AG09319 (cell line): ENCODE measurements at places on chromosomes 5 and 9.

GRCh38 chr5:139698490-139699146 lies 50.5 kb downstream of the CXXC5 start:
- peak; percentile 82 for DNase-seq

DNA sequence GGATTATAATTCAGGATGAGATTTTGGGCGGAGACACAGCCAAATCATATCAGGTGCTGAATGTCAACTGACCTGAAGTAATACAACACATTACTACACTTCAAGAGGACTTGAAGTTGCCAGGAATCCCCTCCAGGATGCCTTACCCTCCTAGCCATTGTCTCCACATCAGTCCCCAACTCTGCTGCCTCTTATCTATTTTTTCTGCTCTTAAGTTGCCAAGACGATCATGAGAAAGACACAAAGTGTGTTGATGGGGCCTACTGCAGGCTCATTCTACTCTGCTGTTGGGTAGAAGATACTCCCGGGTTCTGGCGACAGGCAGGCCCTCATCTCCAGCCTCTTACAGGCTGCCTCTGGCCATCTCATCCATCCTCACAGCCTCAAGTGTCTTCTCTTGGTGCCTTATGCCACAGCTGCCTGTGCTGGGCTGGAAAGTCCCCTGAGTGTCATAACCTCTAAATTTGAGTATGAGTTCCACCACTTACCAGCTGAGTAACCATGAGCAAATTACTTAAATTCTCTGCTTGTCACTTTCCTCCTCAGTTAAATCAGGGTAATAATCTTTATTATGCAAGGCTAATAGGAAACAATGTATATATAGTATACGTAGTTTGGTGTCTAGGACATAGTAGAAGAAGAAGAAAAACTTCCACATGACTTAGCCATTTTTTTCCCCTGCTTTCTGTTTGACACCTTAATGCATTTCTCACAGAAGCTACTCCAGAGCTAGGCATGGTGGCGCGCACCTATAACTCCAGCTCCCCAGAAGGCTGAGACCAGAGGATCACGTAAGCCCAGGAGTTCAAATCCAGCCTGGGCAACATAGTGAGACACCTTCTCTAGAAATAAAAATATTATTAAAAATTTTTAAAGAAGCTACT lies 73.0 kb upstream of the SNX2 start:
- DNase-seq, result no peak

DNA sequence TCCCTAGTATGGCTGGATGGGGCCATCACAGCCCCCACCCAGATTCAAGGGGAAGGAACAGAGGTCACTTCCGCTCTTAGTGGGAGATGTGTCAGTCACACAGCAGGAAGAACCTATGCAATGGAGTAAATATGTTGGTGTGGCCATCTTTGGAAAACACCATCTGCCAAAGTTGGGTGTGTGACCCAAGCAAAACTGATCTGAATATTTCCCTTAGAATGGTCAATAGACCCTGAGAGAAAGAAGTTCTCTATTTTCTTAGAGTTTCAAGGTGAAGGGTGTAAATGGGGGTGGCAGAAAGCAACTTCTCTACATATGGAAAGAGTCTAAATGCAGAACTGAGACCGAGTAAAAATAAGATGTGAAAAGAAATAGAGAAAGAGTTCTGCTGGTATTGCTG lies 212.7 kb downstream of the ESM1 start:
- DNase-seq, result no peak

GRCh38 chr5:96157841-96158291 lies 196.2 kb upstream of the ELL2 start:
- DNase-seq, result no peak

- DNase-seq, result no peak
Measured at GRCh38 chr5:154251529-154251928, 61.0 kb downstream of the GALNT10 start.

- DNase-seq, result no peak
Measured at GRCh38 chr9:132077881-132078698, 1.6 kb downstream of the MED27 start.

DNA sequence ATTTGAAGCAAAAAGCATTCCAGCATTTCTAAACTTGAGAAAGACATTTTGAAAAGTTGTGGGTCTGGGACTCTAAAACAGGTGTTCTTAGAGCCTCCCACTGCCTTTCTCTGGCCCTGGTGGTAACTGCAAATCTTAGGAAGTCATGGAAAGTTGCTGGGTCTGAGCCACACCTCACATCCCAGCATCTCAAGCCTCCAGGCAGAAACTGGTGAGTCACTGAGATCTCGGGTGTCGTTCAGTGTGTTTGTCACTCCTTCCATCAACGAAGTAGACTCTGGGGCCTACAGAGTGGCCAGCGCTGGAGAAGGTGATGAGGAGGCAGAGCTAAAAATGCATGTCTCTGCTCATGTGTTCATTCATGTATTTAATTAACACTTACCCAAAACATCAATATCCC lies 59.6 kb upstream of the C5orf58 start:
- no peak for DNase-seq

- peak; percentile 54 for DNase-seq
Measured at GRCh38 chr9:112097712-112098688, 77.1 kb downstream of the SUSD1 start.

GRCh38 chr5:11977904-11978303 lies 73.7 kb upstream of the CTNND2 start:
- no peak for DNase-seq

DNA sequence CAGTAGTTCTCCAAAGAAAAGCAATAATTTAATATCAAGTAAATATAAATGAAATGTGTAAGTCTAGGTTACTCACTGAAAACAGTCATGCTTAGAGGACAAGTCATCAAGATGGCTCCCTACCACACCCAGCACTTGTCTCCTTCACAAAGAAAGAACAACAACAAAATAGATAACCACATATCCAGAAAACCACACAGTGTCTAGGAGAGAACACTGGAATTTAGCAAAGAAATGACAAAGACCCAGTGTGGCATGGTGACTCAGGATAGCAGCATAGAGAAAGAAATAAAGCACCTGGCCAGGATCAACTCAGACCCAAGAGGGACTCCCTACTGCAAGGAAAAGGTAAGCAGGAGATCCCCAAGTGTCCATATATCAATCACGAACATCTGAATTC lies 356.2 kb downstream of the TMEM161B start:
- no peak for DNase-seq

DNA sequence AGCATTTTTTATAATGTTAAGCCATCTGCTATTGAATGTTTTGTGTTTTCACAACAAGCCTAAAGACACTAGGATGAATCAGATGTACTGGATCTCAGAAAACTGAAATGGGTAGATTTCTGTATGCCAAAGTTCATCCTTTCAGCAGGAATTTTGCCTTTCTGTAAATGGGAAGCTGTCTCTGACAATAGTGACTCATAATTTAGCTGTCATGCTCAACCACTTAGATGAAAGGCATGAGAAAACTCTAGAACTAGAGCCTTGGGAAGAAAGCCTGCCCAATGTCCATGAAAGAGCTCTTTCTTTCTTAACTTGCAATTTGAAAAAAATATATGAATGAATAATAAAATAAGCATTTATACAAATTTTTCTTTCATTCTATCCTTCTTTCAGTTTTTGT lies 616.0 kb upstream of the EDIL3 start:
- DNase-seq, result no peak

DNA sequence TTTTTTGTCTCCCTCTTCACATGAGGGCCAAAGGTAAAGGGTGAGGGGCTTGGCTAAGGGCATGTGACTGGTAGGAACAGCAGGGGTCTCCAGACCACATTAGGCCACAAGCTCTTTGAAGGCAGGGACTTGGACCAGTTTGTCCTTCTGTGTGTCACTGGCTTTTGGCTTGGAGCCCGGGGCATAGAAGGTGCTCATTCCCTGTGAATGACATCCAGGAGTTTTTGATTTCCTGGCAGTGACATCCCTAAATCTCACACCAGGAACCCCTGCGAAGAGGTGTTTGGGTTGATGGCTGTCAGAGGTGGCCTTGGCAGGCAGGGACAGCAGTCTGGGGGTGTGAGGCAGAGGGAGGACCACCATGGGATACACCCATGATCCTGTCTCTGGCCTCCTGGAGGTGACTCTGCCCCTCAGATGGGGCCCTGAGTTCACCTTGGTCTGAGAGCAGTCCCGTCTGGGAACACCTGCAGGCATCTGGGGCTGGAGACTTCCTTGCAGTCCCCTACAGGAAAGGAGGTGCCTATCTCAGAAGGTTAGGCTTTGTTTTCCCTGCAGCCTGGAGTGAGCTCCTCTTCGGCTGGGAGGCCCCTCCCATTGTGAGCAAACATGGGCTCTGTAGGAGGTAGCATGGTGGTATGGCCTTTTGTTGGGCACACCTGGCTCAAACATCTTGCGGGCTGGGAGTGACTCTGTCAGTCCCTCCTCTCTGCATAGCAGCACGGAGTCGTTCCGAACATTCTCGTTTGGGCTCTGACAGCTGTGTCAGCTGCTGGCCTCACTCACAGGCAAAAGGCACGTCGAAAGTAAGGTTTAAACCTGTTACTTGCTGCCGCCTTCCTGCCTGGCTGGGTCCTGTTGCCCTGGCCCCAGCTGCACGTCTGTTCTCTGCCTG lies 38.6 kb upstream of the PITX1 start:
- no peak for DNase-seq

DNA sequence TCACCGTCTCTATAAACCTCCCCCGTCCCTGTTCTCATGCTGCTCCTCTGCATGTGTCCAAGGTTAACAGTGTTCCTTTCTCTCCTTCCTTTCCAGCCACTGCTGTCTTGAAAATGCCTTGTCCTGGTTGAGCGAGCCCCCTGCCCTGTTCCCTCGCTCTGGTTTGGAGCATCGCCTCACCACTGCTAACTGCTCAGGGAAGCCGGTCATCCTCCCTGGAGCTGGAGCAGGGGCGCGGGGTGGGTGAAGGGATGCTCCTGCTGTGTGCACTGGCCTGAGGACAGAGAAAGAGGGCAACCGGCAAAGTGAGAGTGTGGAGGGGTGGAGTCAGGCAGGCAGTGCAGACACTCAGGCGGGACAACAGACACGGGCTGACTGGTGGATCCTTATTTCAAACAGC lies 19.4 kb downstream of the UBE2QL1 start:
- no peak for DNase-seq

GRCh38 chr9:137694962-137695875 lies 76.4 kb downstream of the EHMT1 start:
- no peak for DNase-seq

- DNase-seq, result no peak
Measured at GRCh38 chr9:121360601-121361374, 9.3 kb downstream of the STOM start.

DNA sequence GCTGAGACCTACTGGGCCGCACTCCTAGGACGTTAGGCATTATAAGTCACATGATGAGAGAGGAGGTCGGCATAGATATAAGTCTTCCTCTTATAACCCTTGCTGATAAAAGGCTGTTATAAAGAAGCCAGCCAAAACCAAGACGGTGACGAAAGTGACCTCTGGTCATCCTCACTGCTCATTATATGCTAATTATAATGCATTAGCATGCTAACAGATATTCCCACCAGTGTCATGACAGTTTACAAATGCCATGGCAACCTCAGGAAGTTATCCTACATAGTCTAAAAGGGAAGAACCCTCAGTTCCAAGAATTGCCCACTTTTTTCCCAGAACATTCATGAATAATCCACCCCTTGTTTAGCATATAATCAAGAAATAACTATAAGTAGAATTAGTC lies 222.4 kb downstream of the TLE1 start:
- no peak for DNase-seq

- no peak for DNase-seq
Measured at GRCh38 chr9:95109456-95109855, 208.1 kb downstream of the FANCC start.

GRCh38 chr9:98372077-98372836 lies 116.8 kb upstream of the TBC1D2 start:
- DNase-seq, result no peak

- DNase-seq, result no peak
Measured at GRCh38 chr5:142725231-142726187, 39.6 kb upstream of the FGF1 start.

DNA sequence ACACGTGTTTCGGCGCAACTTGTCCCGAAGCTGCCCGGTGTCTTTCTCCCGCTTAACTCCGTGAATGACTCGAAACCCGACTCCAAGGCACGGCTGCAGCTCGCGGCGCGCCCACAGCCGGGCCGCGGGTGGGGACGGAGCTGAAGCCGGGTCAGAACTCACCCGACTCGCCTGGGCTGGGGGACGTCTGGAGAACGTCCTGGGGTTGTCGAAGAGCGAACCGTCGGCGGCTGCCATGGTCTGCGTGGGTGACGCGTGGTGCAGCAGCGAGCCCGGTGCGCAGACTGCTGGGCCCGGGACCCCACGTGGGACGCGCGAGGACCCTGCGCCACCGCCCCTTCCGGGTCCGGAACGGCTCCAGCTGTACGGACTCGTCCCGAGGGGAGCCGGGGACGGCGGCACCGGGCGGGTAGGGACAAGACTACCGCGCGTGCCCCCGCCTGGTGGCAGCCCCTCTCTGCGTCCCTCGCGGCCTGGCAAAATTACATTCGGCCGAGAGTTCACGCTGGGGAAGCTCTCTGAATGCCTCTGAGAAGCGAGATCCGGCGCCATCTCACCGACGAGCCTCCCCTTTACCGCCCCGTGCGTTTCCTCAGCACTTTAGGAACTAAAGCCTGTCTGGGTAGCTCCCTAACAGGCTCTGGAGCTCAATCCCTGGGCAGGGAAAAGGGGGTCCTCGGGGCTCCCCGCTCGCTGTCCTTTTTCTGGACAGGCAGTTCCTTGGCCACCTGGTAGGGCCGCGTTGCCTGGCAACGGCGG lies at the start of gene DDX31:
Gene DDX31 (minus strand): TSS at position 286 of the 759 bp plus-strand sequence. CDS start 49 bp downstream, at position 237.
- peak; percentile 38 for DNase-seq

DNA sequence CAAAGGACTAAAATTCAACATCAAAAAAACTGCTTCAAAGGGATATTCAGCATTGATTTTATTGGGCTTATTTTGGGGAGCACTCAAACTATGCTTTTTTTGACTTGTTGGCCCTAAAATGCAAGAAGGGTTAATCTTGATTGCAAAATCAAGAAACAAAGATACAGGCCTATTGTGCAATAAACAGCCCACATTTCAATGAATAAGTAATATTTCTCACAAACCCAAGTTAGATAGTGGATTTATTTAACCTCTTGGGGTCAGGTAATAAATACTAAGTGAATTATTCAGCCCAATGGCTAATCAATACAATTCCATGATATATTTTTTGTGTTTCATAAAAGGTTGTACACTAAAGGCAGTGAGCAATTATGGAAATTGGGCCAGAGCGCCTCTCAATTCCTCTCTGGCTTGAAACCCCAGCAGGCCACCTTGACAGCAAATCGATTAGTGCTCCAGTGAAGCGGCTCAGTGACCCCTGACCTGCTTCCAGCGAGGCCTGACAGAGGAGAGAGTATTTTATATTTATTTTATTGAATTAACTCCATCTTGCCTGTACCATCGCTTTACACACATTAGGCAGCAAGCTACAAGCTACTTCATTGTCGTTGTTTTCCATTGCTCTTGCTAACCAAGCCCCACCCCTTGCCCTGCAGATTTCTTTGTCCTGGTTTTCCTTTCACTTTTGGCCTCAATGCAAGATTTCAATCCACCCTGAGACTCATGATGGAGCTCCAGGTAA lies 65.5 kb downstream of the EBF1 start:
- no peak for DNase-seq

GRCh38 chr9:37197158-37198038 lies 77.0 kb downstream of the ZCCHC7 start:
- no peak for DNase-seq

DNA sequence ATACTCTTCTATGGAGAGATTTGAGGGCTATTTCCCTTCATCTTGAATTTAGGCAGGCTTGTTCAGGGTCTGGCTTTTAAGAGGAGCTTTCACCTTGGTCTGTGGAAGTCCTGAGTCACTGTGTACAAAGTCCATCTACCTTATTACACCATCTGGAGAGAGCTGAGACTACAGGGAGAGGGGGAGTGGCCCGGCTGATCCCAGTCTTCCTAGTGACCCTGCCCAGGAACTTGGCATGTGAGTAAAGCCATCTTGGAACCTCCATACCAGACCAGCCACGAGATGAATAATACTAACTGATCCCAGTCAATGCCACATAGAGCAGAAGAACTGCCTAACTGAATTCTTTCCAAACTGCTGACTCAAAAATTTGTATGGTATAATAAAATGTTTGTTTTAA lies 8.4 kb upstream of the IL6ST start:
- no peak for DNase-seq
